ENCODE measurements at places on chromosomes 13 and 19. TPM values are rescaled to one million over a fixed set of nuclear protein-coding genes. Genes with fewer than 3 reads are reported as not detected.
A peak's percentile ranks its signal among the peaks of the same experiment; 100 is the strongest.

DNA sequence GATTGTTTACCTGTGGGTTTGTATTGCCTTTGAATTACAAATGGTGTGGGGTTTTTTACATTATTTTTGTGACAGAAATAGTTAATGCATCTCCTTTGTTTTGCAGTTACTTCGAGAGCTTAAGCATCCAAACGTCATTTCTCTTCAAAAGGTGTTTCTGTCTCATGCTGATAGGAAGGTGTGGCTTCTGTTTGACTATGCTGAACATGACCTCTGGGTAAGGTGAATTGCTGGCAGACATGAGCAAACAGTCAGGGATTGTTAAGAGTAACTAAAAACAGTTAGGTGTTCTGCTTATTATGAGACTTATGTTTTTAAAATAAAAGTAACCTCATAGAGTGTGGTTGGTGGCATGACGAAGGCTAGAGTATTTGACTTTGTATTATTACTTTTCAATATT lies 95.0 kb downstream of the CDK8 start:
- no peak for DNase-seq

ADPRHL1 gene
- total RNA-seq = 2.7 TPM

PRKCG gene
- not detected for total RNA-seq

DNA sequence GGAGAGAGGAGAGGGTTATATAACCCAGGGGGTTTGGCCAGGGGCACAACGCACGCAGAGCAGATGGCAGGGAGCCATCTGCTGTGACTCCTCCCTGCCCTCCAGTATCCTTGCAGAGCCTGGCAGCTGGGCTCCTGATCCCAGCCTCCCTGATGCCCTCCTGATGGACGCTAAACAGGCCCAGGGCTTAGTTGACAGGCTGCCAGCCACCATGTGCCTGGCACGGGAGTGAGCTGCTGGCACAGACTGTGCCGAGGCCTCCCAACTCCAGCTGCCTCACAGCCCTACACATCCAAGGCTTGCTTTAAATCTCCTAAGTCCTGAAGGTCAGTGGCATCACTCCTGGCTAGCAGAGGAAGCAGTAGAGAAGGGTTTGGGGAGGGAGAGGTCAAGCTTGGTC lies 16.7 kb downstream of the SYDE1 start:
- peak; percentile 53 for DNase-seq

- no peak for DNase-seq
Measured at GRCh38 chr13:34608331-34608730, 333.7 kb upstream of the NBEA start.

ZNF791 gene
- 27.2 TPM for total RNA-seq

CATSPERD gene
- total RNA-seq = 6.4 TPM

SHISA2 gene
- total RNA-seq = 19.0 TPM

- no peak for DNase-seq
Measured at GRCh38 chr13:47801555-47801954, 199.5 kb downstream of the SUCLA2 start.

- no peak for DNase-seq
Measured at GRCh38 chr13:99796175-99796819, 175.3 kb downstream of the ZIC5 start.

MIA gene
- total RNA-seq = 1.7 TPM

RASAL3 gene
- total RNA-seq = 15.0 TPM

DNA sequence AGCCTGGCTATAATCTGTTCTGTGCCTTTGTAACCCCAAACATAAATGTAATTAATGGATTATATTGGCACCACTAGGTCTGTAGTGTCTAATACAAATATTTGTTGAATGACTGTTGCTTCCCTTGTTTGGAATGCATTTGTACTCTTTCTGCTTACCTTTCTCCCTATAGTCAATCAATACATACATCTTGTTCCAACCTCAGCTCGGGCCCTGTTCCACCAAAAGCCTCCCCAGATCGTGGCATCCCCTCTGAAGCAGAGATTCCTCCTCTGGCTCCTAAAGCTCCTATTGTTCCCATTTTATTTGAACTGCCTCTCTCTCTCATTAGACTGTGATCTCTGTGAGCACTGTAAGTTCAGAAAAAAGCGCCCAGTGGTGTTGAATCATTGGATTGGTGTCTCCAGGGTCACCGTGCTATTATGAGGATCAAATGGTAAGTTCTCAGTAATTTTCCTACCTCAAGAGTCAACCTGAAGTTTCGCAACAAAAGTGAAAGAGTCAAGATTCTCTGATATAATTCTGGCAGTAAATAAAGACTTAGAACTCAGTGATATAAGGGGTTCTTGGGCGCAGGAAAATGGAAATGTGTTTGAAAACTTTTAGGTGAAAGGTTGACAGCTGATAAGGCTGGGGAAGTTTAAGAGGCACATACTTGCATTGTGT lies 151.5 kb downstream of the KLF5 start:
- no peak for DNase-seq

- no peak for DNase-seq
Measured at GRCh38 chr19:2207991-2208860, 27.9 kb downstream of the PLEKHJ1 start.

Data from lower lobe of right lung (tissue), 2 donors.